ENCODE measurements at places on chromosomes 5 and 9.

DNA sequence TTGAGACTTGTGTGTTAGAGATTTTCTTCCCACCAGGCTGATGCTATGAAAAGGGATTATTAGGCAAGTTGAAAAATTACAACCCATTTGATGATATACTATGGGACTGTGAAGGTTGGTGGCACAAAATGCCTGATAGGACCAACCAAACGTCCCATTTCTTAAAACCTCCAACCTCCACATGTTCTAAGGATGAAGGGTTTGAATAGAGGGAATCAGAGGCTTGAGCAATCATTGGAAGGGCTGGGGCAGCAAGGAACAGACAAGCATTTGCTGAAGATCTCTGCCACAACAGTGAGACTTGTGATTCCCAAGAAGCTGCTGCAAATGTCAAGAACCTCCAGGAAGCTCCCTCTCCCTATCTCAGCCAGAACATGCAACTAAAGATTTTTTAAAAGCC lies 283.1 kb downstream of the ELAVL2 start:
- no peak for DNase-seq

- DNase-seq, result no peak
Observed at GRCh38 chr5:68169903-68170302, 45.7 kb upstream of the PIK3R1 start.

- no peak for DNase-seq
Observed at GRCh38 chr9:86600977-86601376, 246.8 kb upstream of the TUT7 start.

DNA sequence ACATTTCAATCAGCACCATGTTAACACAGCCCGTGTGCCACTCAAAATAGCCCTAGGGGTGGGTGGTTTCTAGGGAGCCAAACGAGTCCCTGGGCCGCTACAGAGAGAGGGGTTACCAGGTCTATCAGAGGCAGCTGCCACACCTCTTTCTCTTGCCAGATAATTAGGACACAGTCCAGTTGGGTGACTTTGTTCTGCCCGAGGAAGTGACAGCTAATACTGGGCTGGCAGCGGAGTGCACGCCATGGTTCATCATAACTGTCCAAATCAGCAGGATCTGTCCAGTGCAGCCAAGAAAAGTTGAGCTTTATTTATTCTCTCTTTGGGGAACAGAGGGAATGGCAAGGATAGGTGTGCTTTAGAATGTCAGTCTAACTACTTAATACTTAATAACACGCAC lies 583.8 kb downstream of the BRINP1 start:
- no peak for DNase-seq

DNA sequence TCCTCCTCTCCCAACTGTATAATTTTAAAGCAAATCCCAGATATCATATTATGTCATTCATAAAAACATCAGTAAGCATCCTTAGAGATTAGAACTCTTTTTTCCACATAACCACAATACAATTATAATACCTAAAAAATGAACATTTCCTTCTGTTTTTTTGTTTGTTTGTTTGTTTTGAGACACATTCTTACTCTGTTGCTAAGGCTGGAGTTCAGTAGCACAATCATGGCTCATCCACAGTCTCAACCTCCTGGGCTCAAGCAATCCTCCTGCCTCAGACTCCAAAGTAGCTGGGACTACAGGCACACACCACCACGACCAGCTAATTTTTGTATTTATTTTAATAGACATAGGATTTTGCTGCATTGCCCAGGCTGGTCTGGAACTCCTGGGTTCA lies 8.0 kb downstream of the F2R start:
- DNase-seq, result no peak

DNA sequence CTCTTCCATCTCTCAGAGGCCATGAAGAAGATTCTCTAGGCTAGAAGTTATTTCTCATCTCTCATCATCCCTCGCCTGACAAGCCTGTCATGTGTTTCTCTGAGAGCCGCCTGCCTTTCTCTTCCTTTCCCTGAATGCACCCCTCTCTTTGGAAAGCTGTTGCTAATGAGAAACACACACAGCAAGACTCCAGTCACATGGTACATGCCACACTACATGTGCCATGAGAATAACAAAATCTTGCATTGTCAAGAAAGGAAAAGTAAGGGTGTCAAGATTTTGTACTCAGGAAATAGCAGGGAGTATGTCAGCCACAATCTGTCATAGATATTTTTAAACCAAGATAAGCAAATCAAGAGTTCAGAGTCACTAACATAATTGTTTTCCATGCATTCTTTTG lies 8.9 kb downstream of the AGXT2 start:
- DNase-seq, result no peak

DNA sequence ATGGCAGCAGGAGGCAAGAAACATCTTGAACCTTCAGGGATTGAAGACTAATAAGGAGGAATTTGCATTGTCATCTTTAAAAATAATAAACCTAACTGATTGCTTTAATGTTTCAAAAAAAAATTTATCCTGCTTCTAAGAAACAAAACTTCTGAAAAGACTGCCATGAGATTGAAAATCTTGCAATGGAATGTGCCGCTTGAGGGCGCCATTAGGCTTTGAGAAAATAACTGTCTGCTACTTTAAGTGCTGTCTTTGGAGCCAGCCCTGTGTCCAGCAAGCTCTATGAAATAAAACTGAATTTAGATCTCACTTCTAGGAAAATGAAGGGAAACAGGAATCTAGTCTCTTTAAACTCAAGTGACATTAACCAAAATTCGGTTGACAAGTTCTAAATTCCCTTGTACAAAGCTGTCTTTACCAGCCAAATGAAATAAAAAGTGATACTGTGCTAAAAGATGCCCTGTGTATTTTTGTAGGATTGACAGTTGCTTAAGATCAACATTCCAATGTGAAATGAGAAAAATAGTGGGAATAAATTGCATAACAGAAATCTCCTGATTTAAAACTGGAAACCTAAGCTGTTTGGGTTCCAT lies 79.4 kb downstream of the ESM1 start:
- peak; percentile 50 for DNase-seq

GRCh38 chr9:129275626-129276247 lies 97.7 kb upstream of the IER5L start:
- no peak for DNase-seq

DNA sequence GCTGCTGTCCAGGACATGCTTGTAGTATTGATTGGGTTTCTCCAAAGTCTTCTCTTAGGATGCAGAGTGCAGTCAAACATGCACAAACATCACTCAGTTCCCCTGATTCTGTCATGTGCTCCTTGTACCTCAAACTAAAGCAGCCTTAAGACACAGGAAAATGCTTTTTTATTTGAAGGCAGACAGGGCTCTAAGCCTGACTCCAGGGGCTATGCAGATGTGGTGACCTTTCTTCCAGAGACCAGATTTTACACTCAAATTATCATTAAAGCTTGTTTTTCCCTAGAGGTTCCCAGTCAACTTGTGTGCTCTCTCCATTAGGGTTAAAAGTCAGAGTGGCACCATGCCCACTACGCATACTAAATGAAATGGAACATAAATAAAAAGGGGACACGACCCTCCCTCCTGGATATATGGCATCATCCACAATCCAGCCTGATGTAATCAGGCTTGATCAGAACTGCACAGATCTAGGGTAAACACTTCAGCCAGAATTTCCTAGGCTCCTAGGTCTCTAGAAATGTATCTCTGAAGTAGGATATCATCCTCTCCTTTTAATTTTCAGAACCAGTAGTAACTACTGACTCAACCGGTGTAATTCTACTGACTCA lies 771.1 kb downstream of the NR2F1-AS1 start:
- no peak for DNase-seq

GRCh38 chr9:81558091-81558830 lies 131.1 kb downstream of the TLE1 start:
- DNase-seq, result no peak

DNA sequence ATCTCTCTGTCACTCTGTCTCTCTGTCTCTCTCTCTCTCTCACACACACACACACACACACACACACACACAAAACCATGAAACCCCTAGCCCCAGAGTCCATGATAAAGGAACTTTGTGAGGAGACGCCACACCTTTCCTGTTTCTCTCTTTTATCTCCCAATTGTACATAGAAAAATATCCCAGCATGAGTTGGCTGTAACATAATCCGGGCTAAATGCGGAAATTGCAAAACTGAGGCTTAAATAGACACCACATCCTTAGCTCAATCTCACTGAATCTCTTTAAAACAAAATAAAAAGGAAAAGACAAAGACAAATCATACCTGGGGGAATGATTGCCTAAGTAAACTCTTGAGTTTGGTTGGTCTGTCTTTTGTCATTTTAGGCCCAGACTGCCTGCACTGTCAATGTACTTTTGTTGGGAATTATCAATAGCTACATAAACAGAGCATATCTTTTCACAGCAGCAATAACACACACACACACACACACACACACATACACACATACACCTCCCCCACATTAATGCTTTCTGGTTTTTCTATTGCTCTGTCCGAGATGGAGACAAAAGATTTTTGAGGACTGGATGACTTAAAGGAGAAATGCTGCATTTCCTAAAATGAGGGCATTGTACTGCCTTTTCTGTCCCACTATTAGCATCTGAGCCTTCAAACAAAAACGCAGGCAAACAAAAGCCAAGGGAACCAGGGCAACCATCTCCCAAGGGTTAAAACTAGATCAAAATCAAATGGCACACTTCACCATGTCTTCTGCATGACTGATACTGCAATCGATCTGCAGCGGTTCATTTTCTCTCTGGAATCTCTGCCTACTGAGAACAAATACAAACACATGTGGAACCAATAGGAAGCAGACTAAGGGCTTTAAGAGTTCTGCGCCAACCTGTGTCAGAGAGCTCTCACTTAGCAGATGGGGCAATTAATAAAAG lies 321.5 kb downstream of the NFIB start:
- no peak for DNase-seq

GRCh38 chr5:140399979-140400729 lies 1.5 kb upstream of the ANKHD1 start:
- DNase-seq, result no peak

- DNase-seq, result no peak
Observed at GRCh38 chr9:103397868-103398600, 402.9 kb downstream of the CYLC2 start.

GRCh38 chr9:126796758-126797157 lies 8.1 kb upstream of the ZBTB43 start:
- DNase-seq, result no peak

DNA sequence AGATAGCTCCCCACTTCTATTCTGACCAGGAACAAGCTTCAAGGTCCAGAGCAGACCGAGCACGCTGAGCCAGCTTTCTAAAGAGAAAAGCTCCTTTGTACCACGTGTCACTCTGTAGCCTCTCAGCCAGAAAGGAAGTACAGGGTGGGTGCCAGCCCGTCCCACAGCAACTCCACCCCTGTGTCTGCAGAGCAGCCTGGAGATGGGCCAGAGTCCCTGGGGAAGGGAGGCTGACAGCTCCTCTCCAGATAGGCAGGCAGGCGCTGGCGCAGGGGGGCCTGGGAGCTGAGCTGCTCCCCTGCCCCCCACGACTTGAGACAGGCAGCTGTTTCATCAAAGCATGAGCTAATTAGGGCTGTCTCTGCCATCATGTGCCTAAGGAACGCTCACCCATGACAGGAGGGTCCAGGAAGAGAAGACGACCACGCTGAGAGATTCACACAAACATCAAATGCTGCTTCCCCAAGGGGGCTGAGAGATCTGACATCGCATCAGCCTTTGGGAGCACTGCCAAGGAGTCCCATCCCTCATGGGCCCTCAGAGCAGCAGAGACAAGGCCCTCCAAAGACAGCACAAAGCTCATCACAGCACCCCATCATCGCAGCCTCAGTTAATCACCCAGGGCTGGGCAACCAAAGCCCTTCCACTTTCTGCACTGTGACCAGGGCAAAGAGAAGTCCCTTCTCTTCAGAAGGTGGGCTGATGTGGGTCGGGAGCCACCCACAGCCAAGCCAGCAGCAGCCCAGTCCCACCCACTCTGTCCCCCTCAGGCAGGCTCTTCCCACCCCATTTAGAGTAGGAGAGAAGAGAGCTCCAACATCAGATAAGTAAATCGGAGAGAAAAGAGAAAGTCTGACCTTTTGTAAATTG lies 78.5 kb upstream of the LRRTM2 start:
- DNase-seq, result no peak

DNA sequence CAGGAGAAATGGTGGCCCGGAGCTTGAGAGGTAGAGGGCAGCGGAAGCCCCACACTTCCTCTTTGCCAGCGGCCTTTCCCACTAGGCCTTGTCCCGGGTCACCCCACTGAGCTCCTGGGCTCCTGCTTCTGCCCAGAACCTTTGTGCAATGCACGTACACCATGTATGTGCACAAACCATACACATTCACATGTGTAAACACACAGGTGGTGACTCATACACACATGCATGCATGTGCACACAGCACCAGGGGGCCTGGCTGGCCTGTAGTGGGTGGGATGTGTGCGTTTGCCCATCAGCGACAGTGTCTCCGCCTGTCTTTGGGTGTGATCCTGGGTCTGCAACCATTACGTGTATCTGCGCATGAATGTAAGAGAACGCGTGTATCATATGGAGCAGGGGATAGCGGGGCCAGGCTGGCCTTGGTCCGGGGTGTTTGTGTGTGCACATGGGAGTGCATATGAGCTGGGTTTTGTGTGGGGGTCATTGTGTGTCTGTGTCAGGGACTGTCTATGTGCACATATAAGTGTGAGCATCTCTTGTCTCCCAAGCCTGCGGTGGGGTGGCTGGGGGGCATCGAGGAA lies 43.7 kb downstream of the PSD2 start:
- no peak for DNase-seq

Data from stimulated activated CD4-positive, alpha-beta T cell treated with anti-CD3 and anti-CD28 coated beads, Interleukin-15, amount 100 ng/mL, for 1 hour (primary cell).